A172 (cell line): ENCODE measurements at places on chromosomes 4 and X. TPM values are rescaled to one million over a fixed set of nuclear protein-coding genes. Genes with fewer than 3 reads are reported as not detected.

- no peak for DNase-seq
These were observed 2.8 kb upstream of the MAMLD1 start for GRCh38 chrX:150360331-150360730.

DNA sequence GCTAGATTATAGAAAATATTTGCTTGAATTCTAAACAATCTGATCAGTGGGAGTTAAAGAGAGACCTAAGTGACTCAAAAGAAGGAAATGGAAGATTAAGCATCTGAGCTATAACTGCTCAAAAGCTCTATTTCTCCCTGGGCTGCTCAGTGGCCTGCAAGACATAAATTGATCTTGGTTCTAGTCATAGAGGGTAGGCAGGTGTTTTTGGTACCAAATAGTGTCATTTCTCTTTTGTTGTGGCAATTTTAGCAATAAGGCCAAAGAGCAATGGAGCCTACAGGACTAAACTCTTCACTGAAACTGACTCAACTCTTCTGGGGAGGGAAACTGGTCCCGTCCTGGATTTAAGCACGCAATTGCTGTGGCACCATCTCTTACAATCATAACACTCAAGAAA lies 33.9 kb upstream of the BMP2K start:
- DNase-seq, result no peak

CT47C1 gene
- total RNA-seq, result not detected in 2 replicates

GRCh38 chr4:58962424-58962823 lies 1852.2 kb upstream of the IGFBP7 start:
- no peak for DNase-seq

HNRNPH2 gene
- total RNA-seq, result 47.8 and 49.7 TPM in 2 replicates

GRCh38 chr4:61067381-61067780 lies 132.7 kb upstream of the ADGRL3 start:
- DNase-seq, result no peak

DNA sequence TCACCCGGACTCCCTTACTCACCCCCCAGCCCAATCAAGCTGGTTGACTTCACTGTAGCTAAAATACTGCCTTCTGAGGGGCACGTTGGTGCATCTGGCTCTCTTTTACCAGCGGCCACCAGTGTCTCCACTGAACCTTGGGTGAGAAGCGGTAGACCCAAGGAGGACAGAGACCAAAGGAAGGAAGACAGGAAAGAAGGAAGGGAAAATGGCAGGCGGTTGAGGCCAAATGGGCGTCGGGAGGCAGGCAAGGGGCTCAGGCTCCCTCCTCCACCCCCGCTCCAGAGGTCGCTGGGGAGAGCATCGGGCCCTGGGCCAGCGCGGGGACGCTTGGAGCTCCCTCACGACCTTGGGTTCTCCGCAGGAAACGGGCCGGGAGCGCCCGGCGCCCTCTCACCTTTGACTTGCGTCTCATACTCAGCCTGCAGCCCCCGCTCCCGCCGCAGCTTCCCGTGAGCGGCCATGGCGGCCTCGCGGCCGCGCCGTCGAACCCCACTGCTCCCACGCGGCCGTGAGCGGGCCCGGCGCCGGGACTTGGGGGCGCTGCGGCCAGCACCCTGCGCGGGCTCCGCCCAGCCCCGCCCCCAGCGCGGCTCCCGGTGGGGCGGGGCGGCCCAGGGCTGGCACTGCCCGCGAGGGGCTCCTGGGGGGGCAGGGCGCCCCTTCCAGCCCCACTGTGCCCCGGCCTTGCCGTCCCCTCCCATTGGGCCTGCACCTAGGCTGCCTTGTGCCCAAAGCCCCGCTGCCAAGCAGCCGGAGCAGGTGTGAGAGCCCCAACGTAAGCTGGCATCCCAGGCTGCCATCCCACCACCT lies at the start of gene ARHGAP4:
ARHGAP4 (minus strand) TSS at position 526 of the 813 bp plus-strand sequence; CDS start at position 464, 62 bp downstream.
- no peak for DNase-seq

XG gene
- total RNA-seq, result not detected in 2 replicates

DNA sequence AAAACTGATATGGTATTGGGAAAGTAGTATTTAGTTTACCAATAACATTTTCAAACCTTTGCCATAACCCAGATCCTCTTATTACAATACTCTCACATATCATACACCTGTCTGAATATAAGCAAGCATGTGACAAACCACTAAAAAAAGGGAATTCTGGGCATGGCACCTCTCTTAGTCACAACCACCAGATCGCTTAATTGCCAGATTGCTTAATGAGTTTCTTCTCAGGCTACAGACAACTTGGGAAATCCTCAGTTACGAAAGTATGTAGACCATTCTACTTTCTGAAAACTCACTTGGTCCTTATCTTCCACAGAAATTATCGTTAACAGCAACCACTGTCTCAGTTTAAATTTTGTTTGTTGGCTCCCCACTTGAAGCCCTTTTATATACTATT lies 2.1 kb downstream of the NAF1 start:
- DNase-seq, result no peak

DNA sequence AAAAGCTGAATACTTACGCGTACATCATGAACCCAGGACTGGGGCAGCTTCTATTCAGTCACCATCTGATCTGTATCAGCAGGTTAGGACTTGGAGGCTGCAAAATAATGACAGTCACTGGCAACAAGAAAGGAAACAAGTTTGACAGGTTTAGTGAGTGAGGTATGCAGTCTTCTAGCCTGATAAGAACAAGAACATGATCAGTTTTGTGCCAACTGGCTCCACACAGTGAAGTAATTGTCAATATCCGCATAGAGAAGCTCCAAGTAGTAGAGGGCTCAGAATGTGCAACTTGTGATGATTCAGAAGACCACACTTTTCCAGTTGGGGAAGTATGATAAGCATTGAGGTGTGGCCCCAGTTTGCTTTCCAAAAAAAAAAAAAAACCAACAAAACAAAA lies at the start of gene TMPRSS11F:
TMPRSS11F (minus strand) TSS at position 77 of the 400 bp plus-strand sequence; CDS start at position 28, 49 bp downstream.
- DNase-seq, result no peak

VCX2 gene
- total RNA-seq, result not detected in 2 replicates

SULT1E1 gene
- total RNA-seq, result not detected in 2 replicates

DNA sequence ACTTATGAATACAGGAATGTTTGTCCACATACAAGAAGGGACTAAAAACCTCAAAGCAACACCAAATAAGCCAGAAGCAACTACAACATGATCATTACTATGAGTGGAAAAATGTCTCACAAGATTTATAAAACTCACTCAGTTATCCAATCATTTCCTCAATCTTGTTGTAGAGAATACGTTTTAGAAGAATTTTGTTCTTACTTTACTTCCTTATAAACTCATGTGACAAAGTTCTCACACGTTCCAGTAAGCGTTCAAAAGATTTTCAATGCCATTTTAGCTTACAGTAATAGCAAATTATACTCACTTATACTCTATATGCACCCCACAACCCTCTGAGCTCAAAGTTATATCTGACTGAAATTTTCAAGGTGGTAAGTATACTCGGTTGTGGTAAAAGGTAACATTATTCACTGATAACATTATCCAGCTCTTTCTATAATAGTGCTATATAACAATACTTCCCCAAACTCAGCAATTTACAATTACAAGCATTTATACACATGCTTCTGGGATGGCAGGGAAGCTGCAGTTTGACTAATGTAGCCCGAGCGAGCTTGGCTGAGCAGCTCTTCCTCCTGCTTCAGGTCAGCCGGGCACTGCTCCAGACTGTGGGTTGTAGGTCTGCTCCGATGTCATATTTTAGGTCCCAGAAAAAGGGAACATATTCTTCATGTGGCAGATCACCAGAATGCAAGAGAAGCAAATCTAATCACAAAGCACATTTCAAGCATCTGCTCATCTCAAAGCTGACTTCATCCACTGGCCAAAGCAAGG lies 226.3 kb downstream of the RCHY1 start:
- no peak for DNase-seq

DNA sequence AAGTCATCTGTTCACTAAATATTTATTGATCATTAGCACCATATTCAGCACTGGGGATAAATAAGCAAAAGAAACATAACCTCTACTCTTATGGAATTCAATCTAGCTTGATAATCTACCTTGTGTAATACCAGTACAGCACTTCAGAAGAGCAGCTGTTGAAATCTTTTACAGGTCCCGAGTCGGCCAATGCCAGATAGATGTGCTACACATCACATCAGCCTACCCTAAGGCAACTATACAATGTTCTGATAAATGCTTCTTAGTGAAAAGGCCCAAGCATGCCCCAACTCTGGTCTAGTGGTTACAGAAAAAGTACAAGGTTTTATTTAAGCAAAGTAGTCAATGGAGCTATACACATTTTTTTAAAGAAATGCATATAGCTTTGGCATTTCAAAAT lies 68.7 kb downstream of the MAPK10 start:
- no peak for DNase-seq

PPP2R2C gene
- total RNA-seq, result 6.7 and 10.6 TPM in 2 replicates

DNA sequence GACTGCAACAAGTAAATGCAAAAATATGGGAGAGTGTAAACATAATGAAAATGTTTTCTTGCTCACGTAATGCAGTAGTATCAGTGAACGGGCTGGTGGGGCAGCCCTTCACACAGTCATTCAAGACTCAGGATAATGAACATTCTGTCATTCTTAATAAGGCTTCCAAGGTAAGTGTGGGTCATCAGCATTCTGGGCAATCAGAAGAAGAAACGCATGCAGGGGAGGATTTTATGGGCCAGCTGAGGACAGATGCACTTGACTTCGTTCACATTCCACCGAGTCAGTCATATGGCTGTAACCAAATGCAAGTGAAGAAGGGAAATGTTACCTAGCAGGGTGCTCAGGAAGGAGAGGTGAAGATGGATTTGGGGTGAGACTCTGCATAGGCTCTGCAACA lies 68.0 kb upstream of the MAP9 start:
- DNase-seq, result no peak

GRCh38 chr4:5424211-5424610 lies 284.1 kb downstream of the EVC2 start:
- DNase-seq, result no peak

- no peak for DNase-seq
These were observed 55.3 kb downstream of the SH2D1A start for GRCh38 chrX:124401696-124402095.

DNA sequence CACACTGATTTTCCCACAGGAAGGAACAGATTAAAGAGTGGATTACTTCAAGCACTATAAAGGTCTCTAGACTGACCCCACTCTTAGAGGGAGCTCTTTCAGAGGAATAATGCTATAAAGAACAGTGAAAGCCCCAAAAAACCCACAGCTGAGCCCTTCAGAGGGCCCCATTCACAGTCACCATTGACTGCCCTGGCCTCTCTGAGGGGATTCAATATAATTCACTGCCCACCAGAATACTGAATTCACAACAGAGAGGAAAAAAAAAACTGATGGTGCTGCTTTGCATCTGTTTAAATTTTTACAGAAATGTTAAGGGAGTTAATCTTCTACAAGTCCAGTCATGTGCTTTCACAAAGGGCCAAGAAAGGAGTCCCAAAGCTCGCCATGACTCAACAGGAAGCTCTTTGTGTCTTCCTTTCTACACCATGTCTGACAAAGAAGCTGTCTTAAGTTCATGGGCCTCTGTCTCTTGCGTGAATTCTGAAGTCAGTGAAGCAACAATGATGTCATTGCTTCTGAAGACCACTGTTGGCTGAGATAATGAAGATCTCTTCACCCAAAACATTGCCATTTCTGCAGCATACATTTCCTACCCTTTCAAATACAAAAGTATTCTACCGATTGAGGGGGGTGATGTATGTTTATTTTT lies 174.9 kb downstream of the ADAMTS3 start:
- no peak for DNase-seq

MTNR1A gene
- not detected in 2 replicates for total RNA-seq

- no peak for DNase-seq
These were observed 455.3 kb downstream of the KCTD8 start for GRCh38 chr4:43993196-43993902.

DNA sequence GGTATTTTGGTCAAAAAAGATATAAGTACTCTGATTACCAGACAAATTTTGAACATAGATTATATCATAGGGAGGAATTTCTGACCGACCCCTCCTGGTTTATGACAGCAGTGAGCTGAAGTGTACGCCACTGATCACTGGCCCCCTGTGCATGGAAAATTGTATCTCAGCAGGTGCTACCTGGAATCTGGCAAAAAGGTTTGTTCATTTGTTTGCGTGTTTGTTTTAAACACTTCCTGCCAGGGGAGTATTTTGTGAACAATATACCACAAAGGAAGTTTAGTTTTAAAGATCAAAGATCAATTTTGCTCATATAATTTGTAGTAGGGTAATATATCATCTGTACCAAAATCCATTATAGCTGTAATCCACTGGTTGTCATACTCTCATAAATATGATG lies 219.7 kb upstream of the TENM3 start:
- DNase-seq, result no peak

DNA sequence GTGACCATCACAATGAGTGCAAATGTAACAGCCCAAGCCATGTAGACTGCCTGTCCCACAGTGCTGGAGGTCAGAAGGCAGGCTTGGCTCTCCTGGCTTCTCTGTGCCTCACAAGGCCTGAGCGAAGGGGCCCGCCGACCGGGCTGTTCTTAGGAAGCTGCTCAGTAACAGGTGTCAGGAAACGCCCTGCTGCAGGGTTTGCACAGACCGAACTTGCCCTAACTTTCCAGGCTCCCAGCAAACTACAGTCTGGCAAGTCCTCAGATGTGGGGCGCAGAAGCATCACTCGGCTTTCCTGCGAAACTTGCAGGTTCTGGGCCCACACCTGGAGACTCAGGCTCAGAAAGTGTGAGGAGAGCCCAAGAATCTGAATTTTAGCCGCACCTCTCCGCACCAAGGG lies 87.6 kb downstream of the CRMP1 start:
- DNase-seq, result no peak

TMPRSS11D gene
- not detected in 2 replicates for total RNA-seq

- DNase-seq, result peak; percentile 1
These were observed 314.5 kb upstream of the RASGEF1B start for GRCh38 chr4:81786063-81786763.

DNA sequence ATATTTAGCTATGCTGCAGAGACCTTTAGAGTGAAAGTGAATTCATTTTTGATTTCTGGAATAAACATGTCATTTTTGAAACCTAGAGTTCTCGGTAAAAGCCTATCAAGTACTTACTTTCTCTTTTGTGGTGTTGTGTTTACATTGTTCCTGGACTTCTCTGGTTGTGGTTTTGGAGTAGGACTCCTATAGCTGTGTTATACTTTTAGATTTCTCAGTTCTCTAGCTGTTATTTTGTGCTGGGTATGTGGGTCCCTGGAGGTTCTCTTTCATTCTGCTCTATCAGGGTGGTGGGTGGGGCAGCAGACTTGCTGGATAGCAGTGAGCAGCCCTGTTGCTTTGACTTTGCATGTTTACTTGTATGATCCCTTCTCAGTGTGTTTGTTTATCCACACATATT lies 25.6 kb upstream of the MSMO1 start:
- peak; percentile 5 for DNase-seq

GRCh38 chr4:128711361-128711760 lies 98.1 kb upstream of the JADE1 start:
- DNase-seq, result no peak

SSX2B gene
- not detected in 2 replicates for total RNA-seq

CTAG1B gene
- total RNA-seq, result not detected in 2 replicates

DNA sequence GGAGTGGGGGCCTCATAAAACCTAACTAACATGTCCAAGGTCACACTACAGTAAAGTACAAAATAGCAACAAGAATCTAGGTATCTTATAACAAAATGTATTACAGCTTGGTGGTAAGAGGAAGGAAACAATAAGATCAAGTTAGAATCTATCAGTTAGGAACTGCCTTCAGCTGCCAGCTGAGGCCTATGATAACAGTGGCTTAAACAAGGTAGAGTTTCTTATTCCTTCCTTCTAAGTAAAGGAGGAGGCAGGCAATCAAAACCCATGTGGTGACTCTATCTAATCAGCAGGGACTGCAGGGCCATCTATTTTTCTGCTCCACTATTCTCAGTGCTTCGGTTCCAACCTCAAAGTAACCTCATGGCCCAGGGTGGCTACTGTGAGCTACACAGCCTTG lies 10.9 kb downstream of the SH3D19 start:
- DNase-seq, result no peak
